Karpas-422 (cell line): ENCODE measurements at places on chromosomes 12 and 14. TPM values are rescaled to one million over a fixed set of nuclear protein-coding genes. Genes with fewer than 3 reads are reported as not detected.

GRCh38 chr14:88029500-88029899, 24.6 kb downstream of the GPR65 start:
- DNase-seq: no peak

The RTL1 gene
- 0.11 TPM in 1 of 2 replicates, not detected in the other for total RNA-seq

DNA sequence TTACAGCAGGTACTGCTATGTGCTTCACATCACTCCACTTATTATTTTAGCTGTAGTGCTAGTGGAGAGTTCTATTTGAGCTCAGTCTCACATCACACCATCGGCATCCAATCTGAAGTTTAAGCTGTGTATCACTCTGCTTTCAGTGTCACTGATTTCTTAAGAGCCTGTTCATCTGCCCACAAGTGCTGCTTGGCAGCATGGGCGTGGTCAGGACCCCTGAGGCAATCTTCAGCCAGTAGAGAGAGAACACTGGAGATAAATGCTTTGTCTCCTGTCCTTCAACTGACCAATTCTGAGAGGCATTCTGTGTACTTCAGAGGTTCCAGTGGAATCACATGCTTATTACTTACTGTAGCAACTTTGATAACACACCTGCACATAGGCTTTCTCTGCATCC, 728.8 kb downstream of the RPS29 start:
- DNase-seq: no peak

The VIPAS39 gene
- 33.9 and 39.0 TPM in 2 replicates for total RNA-seq

DNA sequence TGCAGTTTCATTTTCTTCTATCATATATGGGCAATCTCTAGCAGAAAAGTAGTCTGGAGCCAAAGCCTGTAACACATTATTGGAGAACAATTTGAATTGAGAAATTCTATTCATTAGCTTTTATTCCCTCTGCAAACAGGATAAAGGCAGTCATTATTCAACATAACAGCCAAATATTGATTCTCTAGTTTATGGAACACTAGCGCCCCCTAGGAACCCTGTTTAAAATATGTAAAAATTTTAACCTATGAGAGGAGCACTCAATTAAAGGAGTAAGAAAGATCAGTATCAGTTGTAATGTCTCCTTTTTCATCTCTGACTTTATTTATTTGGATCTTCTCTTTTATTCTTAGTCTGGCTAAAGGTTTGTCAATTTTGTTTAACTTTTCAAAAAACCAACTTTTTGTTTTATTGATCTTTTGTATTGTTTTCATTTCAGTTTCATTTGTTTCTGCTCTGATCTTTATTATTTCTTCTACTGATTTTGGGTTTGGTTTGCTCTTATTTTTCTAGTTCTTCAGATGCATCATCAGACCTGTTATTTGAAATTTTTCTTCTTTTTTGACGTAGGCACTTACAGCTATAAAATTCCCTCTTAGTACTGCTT, 4.8 kb upstream of the LMNTD1 start:
- DNase-seq: peak; percentile 87

- DNase-seq: no peak
These were observed 36.1 kb downstream of the CRY1 start for GRCh38 chr12:107057071-107057834.

GRCh38 chr12:20368114-20368650, at the start of gene PDE3A:
Gene PDE3A (plus strand): TSS chr12:20368537. CDS start chr12:20369285, 748 bp downstream.
- no peak for DNase-seq

DNA sequence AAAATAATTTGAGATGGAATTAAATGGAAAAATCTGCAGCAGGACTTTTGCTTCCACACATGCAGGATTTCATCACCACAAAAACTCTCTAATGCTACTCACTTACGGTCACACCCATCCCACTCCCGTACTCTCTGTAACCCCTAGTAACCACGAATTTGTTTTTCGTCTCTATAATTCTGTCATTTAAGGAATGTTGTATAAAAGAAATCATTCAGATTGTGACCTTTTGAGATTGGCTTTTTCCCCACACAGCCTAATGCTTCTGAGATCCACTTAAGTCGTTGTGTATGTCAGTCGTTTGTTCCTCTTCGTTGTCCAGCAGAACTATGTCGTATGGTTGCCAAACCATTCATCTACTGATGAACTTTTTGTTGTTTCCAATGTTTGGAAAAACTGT, 19.8 kb upstream of the PZP start:
- DNase-seq: no peak

The TSPAN8 gene
- not detected in 2 replicates for total RNA-seq

DNA sequence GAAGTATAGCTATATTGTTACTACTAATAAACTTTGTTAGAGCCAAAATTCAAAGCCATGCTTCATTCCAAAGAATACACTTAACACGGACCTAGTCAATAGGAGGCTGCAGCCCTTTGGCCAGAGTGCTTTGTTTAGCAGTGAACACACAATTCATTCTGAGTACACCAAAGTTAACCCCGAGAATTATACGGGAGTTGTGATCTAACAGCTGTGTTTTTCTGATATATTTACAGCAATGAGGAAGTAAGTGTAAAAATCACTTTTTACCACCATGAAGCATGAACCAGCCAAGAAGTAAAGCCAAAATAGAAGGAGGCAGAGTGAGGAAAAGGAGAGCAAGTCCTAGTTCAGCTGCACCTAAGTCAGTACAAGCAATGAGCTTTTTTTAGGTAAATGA, 156.8 kb upstream of the PDE3A start:
- DNase-seq: no peak

The CCDC177 gene
- total RNA-seq: not detected in 2 replicates

GRCh38 chr12:69897744-69898143, 72.7 kb downstream of the MYRFL start:
- no peak for DNase-seq

- no peak for DNase-seq
These were observed 44.3 kb upstream of the SPTLC2 start for GRCh38 chr14:77660754-77661153.

GRCh38 chr12:57420482-57420881, 10.4 kb downstream of the R3HDM2 start:
- DNase-seq: no peak

DNA sequence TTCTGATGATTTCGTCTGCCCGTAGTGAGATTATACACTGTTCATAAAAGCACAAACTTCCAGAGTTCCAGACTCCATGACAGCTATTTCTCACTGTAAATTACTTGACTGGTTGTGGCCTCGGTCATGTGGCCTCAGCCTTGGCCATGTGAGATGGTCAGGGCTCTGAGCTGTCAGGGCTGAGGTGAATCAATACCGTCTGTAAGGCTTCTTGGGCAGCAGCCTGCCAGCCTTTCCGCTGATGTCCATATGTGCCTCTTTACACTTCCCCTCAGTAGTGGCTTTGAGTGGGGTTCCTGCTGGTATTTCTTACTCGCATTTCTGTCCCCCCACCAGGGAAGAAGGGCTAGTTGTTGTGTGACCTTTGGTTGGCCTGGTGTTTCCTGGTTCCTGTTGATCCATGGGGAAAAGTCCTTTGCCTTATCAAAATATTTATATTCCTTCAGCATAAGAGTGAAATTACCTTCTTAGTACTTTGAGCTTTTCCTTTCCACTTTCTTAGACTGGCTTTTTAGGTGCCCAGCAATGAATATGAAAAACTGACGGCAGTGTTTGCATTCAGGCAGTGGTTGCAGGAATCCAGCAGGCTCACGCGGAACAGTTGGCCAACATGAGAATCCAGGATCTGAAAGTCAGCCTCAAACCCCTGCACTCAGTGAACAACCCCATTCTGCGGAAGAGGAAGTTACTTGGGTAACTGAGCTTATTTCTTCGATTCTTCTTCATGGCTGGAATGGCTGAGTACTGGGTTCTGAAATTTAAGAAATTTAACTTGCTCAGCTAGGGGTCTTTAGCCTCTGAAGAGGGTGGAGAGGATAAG, 46.1 kb downstream of the MAPKAPK5 start:
- no peak for DNase-seq

The SMCO2 gene
- not detected in 2 replicates for total RNA-seq

The FOXA1 gene
- total RNA-seq: not detected in 2 replicates

DNA sequence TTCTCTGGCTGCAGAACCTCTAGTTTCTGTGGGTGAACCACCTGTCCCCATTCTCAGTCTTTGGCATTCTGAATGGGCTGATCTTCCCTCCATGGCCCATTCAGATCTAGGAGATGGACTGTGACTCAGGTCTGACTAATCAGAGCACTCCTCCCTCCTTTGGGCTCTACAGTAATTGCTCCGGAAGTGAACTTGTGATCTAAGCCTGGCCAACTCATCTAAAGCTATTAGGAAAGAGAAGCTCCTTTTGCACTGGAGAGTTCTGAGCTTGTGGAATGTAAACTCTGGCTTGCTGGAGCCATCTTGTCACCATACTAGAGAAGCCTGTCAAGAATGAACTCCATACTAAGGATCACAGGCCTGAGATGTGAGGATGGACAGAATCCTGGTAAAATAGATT, 168.2 kb downstream of the SUDS3 start:
- DNase-seq: no peak

The MYH6 gene
- total RNA-seq: not detected in 2 replicates

DNA sequence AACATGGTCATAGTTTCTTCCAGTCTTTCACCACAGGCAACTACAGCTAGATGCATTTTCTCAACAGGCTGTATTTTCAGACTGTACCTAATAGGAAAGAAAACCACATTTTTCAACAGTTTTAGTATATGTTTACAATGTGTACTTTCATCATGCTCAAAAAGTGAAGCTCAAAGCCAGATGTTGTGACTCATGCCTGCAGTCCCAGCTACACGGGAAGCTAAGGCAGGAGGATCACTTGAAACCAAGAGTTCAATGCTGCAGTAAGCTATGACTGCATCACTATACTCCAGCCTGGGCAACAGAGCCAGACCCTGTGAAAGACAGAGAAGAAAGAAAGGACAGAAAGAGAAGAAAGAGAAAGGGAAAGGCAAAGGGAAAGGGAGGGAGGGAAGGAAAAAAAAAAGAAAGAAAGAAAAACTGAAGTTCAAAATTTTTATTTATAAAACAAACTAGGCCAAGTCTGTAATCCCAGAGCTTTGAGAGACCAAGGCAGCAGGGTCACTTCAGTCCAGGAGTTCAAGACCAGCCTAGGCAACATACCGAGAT, 25.5 kb downstream of the GXYLT1 start:
- no peak for DNase-seq

The CIT gene
- 16.5 and 29.0 TPM in 2 replicates for total RNA-seq

DNA sequence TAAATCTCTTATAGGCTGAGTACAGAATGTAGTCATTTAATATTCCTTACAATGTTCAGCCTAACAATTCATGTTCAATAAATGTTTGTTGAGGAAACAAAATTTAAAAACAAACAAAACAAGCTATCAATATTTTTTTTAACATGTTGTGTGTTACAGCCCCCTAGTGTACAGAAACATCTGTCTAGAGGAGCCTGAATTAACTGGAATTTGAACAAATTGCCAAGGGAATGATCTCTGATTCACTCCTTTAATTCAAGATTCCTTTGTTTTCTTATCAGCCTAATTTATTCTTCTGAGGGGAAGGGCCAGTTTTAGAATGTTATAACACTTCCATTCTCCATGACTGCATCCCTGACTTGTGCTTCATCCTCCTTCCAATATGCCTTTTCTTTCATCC, 127.2 kb downstream of the CMAS start:
- DNase-seq: no peak

- no peak for DNase-seq
These were observed 75.7 kb upstream of the GPHB5 start for GRCh38 chr14:63394432-63394831.

- no peak for DNase-seq
These were observed 212.6 kb downstream of the PHETA1 start for GRCh38 chr12:111156304-111156703.

- no peak for DNase-seq
These were observed 10.4 kb upstream of the HEATR5A start for GRCh38 chr14:31430634-31431264.

The TSHR gene
- not detected in 2 replicates for total RNA-seq

DNA sequence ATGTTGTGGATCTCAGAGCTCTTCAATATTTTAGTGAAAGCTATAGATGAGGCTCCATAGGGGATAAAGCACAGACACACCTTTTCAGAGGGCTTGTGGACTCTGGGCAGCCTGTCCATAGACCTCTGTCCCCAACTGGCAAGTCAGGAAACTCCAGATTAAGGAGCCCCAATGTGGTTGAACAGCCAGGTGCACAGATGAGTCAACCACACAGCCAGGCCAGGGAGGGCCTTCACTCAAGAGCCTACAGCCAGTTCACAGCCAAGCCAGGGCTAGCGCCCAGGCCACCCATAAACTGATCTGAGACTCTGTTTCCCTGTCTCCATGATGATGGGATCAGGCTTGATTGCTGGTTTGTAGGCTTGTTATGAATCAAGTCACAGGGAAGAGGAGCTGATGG, 1.0 kb upstream of the BDKRB2 start:
- DNase-seq: no peak

DNA sequence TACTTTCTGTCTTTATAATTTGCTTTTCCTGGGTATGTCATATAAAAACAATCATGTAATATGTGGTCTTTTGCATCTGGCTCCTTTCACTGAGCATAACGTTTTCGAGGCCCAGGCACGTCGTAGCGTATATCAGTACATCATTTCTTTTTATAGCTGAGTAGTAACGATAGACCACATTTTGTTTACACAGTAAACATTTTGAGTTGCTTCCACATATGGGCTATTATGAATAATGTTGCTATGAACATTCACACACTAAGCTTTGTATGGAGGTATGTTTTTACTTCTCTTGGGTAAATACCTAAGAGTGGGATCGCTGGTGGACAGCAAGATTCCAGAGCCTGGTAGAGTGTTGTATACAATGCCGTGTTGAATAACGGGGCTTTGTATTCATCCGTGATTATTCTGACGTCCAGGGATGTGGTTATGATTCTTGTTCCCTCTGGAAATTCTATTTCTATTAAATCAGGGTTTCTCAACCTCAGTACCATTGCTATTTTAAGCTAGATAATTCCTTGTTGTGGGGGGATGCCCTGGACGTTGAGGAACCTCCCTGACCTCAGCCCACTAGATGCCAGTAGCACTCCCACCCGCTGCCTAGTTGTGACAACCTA, 38.9 kb upstream of the CIT start:
- no peak for DNase-seq

DNA sequence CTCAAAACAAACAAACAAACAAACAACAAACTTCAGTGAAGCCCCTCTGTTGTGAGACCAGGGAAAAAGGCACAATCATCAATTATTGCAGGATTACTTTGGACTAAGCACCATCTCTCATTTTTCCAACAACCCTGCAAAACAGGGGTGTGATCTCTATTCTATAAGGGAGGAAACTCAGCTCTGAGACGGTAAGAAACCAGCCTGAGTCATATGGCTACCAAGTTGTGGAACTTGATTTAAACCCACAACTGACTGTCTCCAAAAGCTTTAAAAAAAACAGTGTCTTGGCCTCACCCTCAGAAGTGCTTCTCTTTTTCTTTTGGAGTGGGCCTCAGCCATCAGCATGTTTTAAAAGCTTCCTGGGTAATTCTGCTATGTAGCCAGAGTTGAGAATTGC, 49.8 kb downstream of the RIN3 start:
- no peak for DNase-seq

- no peak for DNase-seq
These were observed 53.1 kb downstream of the PPP1R36 start for GRCh38 chr14:64602826-64603225.

DNA sequence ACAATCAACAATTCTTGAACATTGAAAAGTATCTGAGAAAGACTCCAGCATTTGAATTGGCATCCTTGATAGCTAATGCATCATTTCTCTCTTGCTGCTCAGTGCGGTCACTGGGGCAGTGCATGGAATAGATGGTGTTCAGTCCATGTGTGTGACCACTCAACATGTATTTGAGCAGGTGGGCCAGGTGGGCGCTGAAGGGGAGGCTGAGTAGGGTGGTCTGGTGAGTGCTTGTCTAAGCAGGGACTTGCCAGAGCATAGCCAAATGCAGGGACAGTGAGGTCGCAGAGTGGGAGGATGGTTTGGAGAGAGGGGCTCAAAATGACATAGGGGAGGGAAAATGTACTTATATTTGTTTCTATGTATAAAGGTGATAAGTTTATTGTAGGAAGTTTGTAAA, 409.0 kb downstream of the TMEM121 start:
- DNase-seq: no peak

The SAMD15 gene
- total RNA-seq: 2.2 and 3.3 TPM in 2 replicates

GRCh38 chr12:120943482-120943881, 34.9 kb upstream of the HNF1A start:
- no peak for DNase-seq
